GM06990 (cell line): ENCODE measurements at places on chromosomes 1 and 21.

GRCh38 chr1:66342707-66343106 lies 191.2 kb upstream of the SGIP1 start:
- no peak for DNase-seq

GRCh38 chr1:65279070-65279779 lies 30.1 kb upstream of the DNAJC6 start:
- no peak for DNase-seq

- DNase-seq, result peak; percentile 50
These were observed 235.7 kb upstream of the RAB4A start for GRCh38 chr1:229035054-229035747.

DNA sequence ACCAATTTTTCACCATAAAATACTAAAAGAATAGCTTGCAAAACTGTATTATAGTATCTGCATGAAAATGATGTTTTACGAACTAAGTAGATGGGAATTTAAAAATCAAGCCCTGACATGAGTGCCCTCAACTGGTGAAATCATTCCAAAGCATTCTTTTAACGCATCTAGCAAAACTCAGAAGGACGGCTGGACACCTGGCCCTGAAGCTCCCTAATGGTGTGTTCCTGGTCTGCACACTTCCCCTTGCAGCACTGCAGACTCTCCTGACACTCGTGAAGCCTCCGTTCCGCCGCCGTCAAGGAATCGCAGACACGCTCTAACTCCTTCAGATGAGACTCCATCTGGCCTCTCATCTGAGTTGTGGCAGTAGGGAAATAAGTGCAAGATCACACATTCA lies 39.9 kb downstream of the ODF2L start:
- no peak for DNase-seq
